Panc1 (cell line): ENCODE measurements at places on chromosomes 7 and 10.

GRCh38 chr10:101766306-101766705, 9.6 kb downstream of the FGF8 start:
- no peak for DNase-seq

DNA sequence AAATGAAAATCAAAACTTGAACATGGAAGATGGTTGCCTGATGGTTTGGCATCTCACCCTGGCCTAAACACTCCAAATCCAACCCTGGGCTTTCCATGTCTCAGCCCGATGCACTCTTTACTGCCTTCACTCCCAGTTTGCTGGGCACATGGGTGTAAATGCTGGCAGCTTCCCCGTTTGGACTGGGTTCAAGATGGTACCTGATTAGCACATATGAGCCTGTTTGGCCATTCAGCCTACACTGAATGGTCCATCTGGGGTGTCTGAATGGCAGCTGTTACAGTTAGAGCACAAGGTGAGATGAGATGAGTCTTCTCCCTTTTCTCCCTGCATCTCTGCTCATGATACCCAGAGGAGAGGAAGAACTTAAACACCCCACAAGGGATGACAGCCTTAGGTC, 37.1 kb downstream of the ATXN7L1 start:
- no peak for DNase-seq

DNA sequence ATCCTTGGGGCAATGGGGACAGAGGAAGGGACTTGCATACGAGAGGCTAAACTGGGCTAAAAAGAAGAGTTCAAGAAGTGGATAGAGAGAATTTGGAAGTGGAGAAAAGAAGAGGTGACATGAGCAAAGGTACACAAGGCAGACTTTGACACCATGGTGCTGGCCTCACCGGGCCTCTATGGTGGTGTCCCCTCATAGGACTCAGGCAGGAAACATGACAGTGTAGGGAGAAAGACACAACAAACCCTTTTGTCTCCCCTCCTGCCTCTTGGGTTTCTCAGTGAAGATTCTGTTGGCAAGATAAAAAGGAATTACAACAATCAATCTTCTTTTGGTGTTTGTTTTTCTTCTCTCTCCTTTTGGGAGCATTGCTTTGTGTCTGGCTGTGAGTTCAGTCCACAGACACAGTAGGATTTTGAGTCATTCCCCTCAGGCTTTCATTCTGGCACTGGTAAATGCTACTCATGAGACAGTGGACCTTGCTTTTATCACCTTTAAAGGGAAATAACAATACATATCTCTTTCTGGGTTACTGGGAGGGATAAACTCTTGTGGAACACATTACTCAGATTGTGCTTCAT, 827.7 kb downstream of the TNS3 start:
- DNase-seq: no peak

DNA sequence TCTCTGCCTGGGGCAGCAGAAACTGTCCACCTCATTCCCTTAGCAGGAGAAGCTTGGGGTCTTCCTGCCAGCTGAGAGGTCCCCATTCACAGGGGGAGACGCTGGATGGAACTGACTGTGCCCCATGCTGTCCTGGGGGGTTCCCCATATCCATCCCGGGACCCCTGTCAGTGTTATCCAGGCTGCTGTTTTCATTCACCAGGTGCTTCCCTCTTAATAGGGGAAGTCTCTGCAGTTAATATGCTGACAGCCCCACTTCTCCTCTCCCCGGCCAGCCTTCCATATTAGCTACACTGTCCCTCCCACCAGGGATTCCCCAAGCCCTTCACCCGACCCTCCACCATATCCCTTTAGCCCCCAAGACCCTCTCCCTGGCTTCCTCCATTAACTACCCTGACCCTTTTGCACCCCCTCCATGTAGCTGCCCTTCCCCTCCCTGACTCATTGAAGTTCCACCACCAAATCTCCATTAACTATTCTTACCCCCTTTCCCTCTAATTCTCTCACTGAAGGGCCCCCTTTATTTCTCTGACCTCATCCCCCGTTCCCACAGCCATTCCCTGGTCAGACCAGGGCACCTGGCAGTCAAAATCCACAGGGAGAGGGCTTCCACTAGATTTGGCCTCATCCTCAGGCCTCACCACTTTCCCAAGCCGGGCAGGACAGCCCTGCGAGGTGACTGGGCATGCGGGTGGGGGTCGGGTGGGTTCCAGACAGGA, 92.0 kb upstream of the PAX2 start:
- DNase-seq: no peak

- DNase-seq: no peak
Measured at GRCh38 chr7:148153616-148154284, 436.8 kb upstream of the C7orf33 start.

- DNase-seq: no peak
Measured at GRCh38 chr10:20276127-20276979, 460.1 kb downstream of the PLXDC2 start.
